ENCODE measurements at places on chromosomes 4 and X.

GRCh38 chrX:103556963-103557612, 28.2 kb upstream of the TCEAL4 start:
- no peak overlapping the region for H3K4me3 ChIP-seq
- no peaks in the 10 kb centered on the region for H3K36me3 ChIP-seq
- ATAC-seq, result no peak
- H3K27ac ChIP-seq, result no peak overlapping the region

DNA sequence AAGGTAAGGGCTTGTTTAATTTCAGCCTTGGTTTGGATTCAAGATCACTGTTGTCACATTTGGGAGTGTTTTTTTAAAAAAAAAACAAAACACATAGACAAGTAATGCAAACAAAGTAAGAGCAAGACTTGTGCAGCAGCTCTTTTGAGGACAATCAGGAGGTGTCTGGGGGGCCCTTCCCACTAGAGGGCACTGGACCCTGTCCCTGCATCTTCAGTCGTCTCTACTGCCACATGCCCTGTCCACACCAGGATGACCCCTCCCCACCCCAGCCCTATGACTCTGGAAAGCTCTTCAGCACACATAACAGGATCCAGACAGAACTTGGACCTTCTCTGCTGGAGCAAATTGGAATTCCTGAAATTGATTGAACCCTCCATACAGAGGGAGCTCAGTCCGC, 71.0 kb downstream of the USP46 start:
- H3K27me3 ChIP-seq, result no peaks in the 10 kb centered on the region
- H3K4me3 ChIP-seq, result no peak overlapping the region
- no peaks in the 10 kb centered on the region for H3K4me1 ChIP-seq

GRCh38 chr4:142547974-142548373, 298.1 kb downstream of the INPP4B start:
- H3K4me3 ChIP-seq, result no peak overlapping the region
- no peak overlapping the region for H3K27ac ChIP-seq
- no peaks in the 10 kb centered on the region for H3K27me3 ChIP-seq
- H3K4me1 ChIP-seq, result no peaks in the 10 kb centered on the region
- ATAC-seq, result no peak

GRCh38 chr4:83582289-83582785, 46.4 kb downstream of the GPAT3 start:
- H3K4me3 ChIP-seq, result no peak overlapping the region
- H3K4me1 ChIP-seq, result no peaks in the 10 kb centered on the region
- no peaks in the 10 kb centered on the region for H3K27me3 ChIP-seq
- H3K27ac ChIP-seq, result no peak overlapping the region
- ATAC-seq, result peak; percentile 55
- no peaks in the 10 kb centered on the region for H3K36me3 ChIP-seq

- no peaks in the 10 kb centered on the region for H3K4me1 ChIP-seq
- H3K36me3 ChIP-seq, result peaks cover 37% of the 10 kb centered on the region
- no peak overlapping the region for H3K27ac ChIP-seq
These were observed 15.3 kb downstream of the SEPSECS start for GRCh38 chr4:25144870-25145481.

GRCh38 chrX:33211356-33212260, at the start of gene DMD:
Gene DMD (minus strand): TSS chrX:33211549. CDS start chrX:33211312, 237 bp downstream.
- no peaks in the 10 kb centered on the region for H3K4me1 ChIP-seq
- no peaks in the 10 kb centered on the region for H3K27me3 ChIP-seq
- H3K27ac ChIP-seq, result peak within 1 kb of the TSS; percentile 78
- H3K4me3 ChIP-seq, result peak within 1 kb of the TSS; percentile 68

- no peak overlapping the region for H3K4me3 ChIP-seq
- ATAC-seq, result no peak
- H3K27me3 ChIP-seq, result no peaks in the 10 kb centered on the region
- peaks cover 42% of the 10 kb centered on the region for H3K36me3 ChIP-seq
- H3K4me1 ChIP-seq, result peaks cover 6% of the 10 kb centered on the region
These were observed 39.4 kb downstream of the ANTXR2 start for GRCh38 chr4:80033581-80033980.

- H3K27me3 ChIP-seq, result no peaks in the 10 kb centered on the region
- no peak overlapping the region for H3K27ac ChIP-seq
- no peak for ATAC-seq
- no peaks in the 10 kb centered on the region for H3K36me3 ChIP-seq
- no peaks in the 10 kb centered on the region for H3K4me1 ChIP-seq
- no peak overlapping the region for H3K4me3 ChIP-seq
These were observed 171.8 kb downstream of the HNRNPD start for GRCh38 chr4:82201805-82202641.

GRCh38 chr4:156321203-156321602, 367.5 kb upstream of the CTSO start:
- no peak overlapping the region for H3K27ac ChIP-seq
- H3K4me3 ChIP-seq, result no peak overlapping the region
- no peak for ATAC-seq
- no peaks in the 10 kb centered on the region for H3K36me3 ChIP-seq

- H3K36me3 ChIP-seq, result no peaks in the 10 kb centered on the region
- H3K27me3 ChIP-seq, result no peaks in the 10 kb centered on the region
- no peak for ATAC-seq
- peak overlapping the region; percentile 71 for H3K27ac ChIP-seq
- peak overlapping the region; percentile 32 for H3K4me3 ChIP-seq
These were observed 578.7 kb downstream of the BCOR start for GRCh38 chrX:39519030-39519488.

- no peak overlapping the region for H3K4me3 ChIP-seq
- H3K27me3 ChIP-seq, result no peaks in the 10 kb centered on the region
- H3K36me3 ChIP-seq, result no peaks in the 10 kb centered on the region
- H3K27ac ChIP-seq, result no peak overlapping the region
These were observed 127.9 kb upstream of the PPP3CA start for GRCh38 chr4:101475246-101475645.

- H3K27ac ChIP-seq, result peak overlapping the region; percentile 80
- no peak overlapping the region for H3K4me3 ChIP-seq
- ATAC-seq, result peak; percentile 3
These were observed 232.4 kb downstream of the MAML3 start for GRCh38 chr4:139921429-139922184.

DNA sequence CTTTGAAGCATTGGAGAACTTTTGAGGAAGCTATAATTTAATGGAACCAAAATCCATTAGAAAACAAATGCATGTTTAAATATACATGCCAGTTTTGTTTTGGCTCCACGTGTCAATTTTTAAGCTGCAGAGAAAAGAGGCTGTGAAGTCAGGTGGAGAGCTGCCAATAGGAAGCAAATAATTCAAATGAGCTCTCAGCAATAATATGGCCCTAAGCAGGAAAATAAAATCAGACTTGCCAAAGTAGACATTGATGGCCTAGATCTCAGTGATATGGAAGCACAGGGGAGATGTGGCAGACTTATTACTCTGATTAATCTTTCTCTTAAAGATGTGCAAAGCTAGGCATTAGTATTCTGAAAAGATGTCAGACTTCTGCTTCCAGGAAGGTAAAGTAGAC, 769.8 kb upstream of the NDST4 start:
- no peaks in the 10 kb centered on the region for H3K36me3 ChIP-seq
- no peak overlapping the region for H3K27ac ChIP-seq
- H3K27me3 ChIP-seq, result no peaks in the 10 kb centered on the region
- no peak for ATAC-seq
- H3K4me1 ChIP-seq, result no peaks in the 10 kb centered on the region

GRCh38 chr4:168059251-168059650, 33.1 kb upstream of the ANXA10 start:
- H3K27ac ChIP-seq, result no peak overlapping the region
- no peaks in the 10 kb centered on the region for H3K36me3 ChIP-seq
- no peak overlapping the region for H3K4me3 ChIP-seq

DNA sequence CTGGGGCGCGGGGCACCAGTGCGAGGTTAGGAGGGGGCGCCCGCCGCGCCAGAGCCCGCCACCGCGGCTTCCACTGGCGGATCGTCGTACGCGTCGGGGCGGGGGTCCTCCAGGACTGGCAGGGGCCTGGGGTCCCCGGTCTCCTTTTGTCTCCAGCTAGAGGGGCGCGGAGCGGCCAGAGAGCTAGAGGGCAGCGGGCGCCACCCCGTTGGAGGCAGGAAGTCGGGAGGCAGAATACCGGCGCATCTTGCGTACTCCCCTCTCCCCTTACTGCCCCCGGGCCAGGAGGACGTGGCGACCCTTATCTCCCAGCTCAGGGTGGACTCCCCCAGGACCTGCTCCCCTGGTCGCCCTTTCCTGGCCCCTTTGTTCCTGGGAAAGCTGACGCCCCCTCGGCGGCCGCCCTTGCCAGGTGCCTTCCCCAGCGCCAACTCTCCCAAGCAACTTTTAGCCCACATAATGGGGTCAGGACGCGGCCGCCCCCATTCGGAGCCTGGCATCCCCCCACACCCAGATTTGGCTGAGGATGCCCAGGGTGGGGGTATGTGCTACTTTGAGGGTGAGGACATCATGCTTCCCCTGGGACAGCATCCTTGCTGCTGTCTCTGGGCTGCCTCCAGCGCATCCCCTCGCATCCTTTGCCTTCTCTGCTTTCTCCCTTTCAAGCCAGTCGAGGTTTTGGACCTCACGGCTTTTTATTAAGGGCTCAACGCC, 933 bp downstream of the CNKSR2 start:
- no peaks in the 10 kb centered on the region for H3K27me3 ChIP-seq
- H3K4me3 ChIP-seq, result peak overlapping the region; percentile 97
- H3K36me3 ChIP-seq, result no peaks in the 10 kb centered on the region
- H3K27ac ChIP-seq, result peak overlapping the region; percentile 81

DNA sequence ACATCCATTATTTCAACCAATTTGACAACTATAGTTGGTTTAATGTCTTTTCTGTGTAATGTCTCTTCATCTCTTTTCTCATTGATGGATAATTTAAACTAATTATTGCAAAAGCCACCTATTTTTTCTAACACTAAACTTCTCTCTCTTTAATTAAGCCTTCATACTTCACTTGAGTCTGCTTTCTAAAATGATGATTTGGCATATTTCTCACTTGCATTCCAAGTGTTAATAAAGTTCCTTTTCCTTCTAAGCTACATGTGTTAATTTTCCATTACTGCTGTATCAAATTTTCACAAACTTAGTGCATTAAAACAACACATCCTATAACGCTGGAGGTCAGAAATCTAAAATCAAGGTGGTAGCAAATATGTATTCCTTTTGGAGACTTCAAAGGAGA, 1743.8 kb upstream of the PCDH7 start:
- H3K4me1 ChIP-seq, result no peaks in the 10 kb centered on the region
- H3K4me3 ChIP-seq, result no peak overlapping the region
- H3K27me3 ChIP-seq, result no peaks in the 10 kb centered on the region
- no peaks in the 10 kb centered on the region for H3K36me3 ChIP-seq
- no peak overlapping the region for H3K27ac ChIP-seq

DNA sequence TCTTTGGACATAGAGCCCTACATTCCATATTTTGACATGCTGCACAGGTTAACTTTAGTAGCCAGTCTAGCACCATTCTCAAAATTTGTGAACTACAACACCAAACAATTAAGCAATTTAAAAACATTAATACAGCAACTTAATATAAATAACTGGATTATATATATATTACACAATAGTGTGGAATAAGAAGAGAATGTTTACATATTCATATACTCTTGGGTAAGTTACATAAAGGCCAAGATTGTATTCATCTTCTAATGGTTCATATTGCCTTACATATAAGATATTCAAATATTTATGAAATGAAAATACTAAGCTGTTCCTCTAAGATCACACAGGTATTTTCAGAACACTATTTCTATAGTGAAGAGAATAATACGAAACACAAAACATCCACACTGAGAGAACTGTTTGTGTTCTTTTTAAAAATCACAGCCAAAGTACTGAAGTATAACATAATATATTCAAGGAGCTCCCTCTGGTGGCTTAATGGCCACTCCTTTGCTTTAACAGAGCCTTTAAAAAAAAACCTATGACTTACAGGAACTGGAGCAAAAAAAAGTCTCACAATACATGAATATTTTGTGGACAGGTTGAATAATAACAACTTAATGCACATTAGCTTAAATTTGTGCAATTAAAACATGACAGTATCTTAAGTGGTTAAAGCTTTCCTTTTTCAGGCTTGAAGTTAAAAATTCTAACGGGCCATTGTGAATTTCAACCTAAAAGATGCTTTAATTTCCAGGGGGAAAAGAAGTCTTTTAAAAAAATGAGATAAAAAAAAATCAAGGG, 46.2 kb downstream of the NEK1 start:
- H3K4me1 ChIP-seq, result no peaks in the 10 kb centered on the region
- H3K27me3 ChIP-seq, result no peaks in the 10 kb centered on the region
- no peak overlapping the region for H3K4me3 ChIP-seq
- ATAC-seq, result peak; percentile 53
- no peaks in the 10 kb centered on the region for H3K36me3 ChIP-seq

DNA sequence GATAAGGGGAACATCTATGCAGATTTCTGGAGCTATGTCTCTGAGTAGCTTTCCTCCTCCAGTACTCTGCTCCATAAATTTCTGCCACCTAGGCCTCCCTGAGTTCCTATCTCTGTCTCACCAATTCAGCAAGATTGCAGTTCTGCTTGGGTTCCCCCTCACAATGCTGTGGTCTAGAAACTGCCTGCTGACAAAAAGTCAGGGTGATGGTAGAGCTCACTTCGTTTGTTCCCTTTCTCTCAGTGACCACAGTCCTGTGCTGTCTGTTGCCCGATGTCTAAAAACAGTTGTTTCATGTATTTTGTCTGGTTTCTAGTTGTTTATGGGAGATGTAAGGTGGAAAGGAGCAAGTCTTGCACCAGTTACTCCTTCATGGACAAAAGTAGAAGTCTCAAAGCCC, 41.1 kb downstream of the AMMECR1 start:
- no peak for ATAC-seq
- H3K27me3 ChIP-seq, result no peaks in the 10 kb centered on the region
- H3K4me3 ChIP-seq, result no peak overlapping the region
- no peaks in the 10 kb centered on the region for H3K4me1 ChIP-seq

- no peaks in the 10 kb centered on the region for H3K36me3 ChIP-seq
- H3K4me3 ChIP-seq, result no peak overlapping the region
- no peaks in the 10 kb centered on the region for H3K27me3 ChIP-seq
- ATAC-seq, result no peak
- H3K4me1 ChIP-seq, result no peaks in the 10 kb centered on the region
These were observed 70.0 kb upstream of the FRG1 start for GRCh38 chr4:189870511-189871234.

DNA sequence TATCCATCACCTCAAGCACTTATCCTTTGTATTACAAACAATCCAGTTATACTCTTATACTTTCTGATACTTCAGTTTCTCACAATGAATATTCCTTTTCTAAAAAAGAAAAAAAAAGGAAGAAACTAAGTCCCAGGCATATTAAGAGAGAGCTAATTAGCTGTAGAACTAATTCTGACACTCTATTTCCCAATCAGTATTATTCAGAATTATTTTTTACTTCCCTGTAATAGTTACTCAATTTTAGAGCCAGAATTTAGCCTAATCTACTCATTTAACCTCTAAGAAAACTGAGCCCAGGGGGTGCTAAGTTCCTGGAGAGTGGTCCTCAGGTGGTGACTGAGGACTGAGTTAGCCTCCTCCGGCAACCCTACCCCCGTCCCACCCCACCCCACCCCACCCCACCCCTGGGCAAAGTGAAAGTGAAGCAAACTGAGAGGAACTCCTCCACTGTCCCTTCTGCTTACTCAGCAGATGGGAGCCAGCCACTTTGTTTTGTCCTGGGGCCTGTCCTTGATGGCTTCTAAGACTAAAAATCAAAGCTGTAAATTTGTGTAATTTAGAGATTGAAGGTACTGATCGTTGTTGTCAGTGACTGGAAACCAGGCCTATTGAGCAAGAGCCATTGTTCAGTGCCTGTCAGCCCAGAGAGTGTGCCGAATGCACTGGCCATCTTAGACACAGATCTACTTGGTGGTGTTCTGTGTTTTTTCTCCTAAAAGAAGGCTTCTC, 162.1 kb downstream of the CBR4 start:
- peak overlapping the region; percentile 86 for H3K27ac ChIP-seq
- H3K36me3 ChIP-seq, result peaks cover 9% of the 10 kb centered on the region
- ATAC-seq, result peak; percentile 42
- no peaks in the 10 kb centered on the region for H3K27me3 ChIP-seq
- peaks cover 100% of the 10 kb centered on the region for H3K4me1 ChIP-seq
- peak overlapping the region; percentile 23 for H3K4me3 ChIP-seq

- no peak overlapping the region for H3K27ac ChIP-seq
- no peak overlapping the region for H3K4me3 ChIP-seq
- H3K4me1 ChIP-seq, result no peaks in the 10 kb centered on the region
- H3K27me3 ChIP-seq, result no peaks in the 10 kb centered on the region
- ATAC-seq, result no peak
These were observed 31.1 kb downstream of the CCKAR start for GRCh38 chr4:26459054-26459755.

Data from gastroesophageal sphincter (tissue), 4 donors.